T follicular helper cell (primary cell): ENCODE measurements at places on chromosomes 3 and 15.
A peak's percentile ranks its signal among the peaks of the same experiment; 100 is the strongest.

DNA sequence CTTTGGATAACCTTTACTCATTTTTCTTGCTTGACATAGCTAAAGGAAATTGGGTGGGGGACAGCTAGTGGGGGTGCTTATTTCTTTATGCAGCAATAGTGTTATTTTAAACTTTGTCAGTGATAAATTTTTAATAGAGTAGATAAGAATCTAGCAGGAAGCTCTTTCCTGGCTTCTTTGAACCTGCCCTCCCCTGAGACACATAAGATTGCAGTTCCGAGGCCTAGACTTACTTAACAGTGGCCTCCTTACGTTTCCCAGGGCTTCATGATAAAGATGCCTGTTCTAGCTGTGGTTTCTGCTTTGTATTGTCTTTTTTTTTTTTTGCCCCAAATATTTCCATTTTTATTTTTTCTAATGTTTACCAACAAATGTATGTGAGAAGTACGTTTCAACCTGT is 170.1 kb downstream of the VPS8 start:
- no peak for DNase-seq

DNA sequence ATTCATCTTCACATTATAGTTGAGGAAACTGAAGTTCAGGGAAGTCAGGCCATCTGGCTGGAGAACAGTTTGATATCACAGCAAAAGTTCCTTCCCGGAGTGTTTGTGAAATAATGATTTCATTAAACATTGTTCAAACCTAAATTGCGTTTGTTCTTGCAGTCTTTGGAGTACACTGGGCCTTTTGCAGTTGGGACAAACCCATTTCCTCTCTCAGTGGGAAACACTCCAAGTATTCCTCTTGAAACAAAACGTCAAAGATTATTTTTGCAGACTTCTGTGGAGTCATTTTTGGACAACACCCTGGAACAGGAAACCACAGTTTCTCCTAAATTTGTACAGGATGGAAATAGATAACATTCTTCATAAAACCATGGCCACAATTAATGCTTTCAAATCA is 287.5 kb downstream of the PTPRG start:
- no peak for DNase-seq

- DNase-seq, result no peak
Observed at GRCh38 chr15:78037328-78037727, 40.2 kb downstream of the TBC1D2B start.

DNA sequence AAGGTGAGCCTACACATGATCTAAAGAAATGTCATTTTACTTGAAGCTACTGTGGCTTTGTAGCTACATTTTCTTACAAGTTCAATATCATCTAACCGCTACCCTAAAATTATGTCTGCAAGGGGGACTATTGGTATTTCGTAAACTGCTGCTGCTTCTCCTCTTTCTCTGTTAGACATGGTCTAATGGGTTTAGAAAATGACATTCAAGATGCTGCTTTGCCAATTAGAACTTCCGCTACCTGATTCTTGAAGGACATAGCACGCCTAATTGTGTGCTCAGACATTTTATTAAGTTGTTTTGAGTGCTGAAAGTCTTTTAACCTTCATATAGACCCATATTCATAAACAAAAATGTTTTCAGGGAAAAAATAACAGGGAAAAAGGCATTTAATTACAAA is 283.7 kb upstream of the ICE2 start:
- DNase-seq, result no peak

GRCh38 chr15:88542342-88542733 is 4.1 kb downstream of the DET1 start:
- no peak for DNase-seq

- peak; percentile 48 for DNase-seq
Observed at GRCh38 chr3:30644615-30645014, 38.2 kb downstream of the TGFBR2 start.

DNA sequence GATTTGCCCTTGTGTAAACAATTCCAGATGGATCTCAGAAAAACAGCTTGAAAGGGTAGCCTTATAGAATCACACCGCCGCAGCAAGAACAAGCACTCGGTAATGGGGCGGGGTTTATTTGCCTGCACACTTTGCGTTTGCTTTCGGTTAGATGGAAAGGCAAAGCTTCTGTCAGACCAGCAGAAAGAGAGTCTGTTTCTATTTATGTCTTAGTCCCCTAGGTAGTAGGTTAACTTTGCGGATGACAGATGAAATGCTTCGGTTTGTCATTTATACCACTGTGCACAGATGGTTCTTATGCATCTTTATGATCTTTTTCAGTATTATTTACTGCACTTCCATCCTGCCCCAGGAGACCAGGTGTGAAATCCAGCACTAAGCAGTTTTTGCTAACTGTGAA is 62.2 kb downstream of the PYDC2 start:
- DNase-seq, result no peak

DNA sequence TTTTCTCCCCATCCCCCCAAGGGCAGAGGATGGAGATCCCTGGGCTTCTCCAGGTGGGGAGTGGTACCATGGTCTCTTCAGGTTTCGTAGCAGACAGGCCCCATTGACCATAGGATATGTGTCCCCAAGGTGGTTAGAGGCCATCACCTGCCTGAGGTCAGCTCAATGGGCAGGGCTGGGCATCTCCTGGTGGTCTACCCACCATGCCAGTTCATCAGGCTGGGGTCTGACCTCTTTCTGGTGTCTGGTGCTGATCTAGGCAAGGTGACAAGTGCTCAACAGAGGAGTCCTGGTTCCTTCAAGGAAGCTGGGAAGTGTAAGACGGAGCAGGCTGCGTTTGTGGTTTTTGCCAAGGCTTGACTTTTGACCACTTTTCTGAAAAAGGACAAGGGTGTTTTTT is 71.4 kb downstream of the SMAD3 start:
- DNase-seq, result no peak

- DNase-seq, result no peak
Observed at GRCh38 chr3:152043620-152044019, 170.2 kb downstream of the SUCNR1 start.

DNA sequence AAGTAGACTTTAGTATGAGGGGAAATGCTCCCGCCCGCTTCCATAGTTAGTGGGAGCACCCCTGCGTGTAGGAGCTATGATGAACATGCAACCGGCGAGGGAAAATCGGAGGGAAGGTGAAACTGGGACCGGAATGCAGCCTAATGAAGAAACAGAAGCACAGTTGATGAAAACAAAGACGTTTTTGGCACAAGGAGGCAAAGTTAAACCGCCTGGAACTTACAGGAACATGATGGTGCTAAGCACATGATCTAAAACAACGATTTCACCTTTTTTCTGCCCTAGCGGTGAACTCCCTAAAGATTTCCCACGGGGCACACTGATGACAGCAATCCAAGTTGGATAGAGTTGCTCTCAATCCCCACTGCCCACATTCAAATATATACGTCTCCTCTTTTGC is 49.4 kb upstream of the SPATA12 start:
- DNase-seq, result no peak

- no peak for DNase-seq
Observed at GRCh38 chr15:66461917-66462316, 35.6 kb downstream of the SNAPC5 start.

- DNase-seq, result no peak
Observed at GRCh38 chr15:81923561-81924350, 122.1 kb downstream of the MEX3B start.

DNA sequence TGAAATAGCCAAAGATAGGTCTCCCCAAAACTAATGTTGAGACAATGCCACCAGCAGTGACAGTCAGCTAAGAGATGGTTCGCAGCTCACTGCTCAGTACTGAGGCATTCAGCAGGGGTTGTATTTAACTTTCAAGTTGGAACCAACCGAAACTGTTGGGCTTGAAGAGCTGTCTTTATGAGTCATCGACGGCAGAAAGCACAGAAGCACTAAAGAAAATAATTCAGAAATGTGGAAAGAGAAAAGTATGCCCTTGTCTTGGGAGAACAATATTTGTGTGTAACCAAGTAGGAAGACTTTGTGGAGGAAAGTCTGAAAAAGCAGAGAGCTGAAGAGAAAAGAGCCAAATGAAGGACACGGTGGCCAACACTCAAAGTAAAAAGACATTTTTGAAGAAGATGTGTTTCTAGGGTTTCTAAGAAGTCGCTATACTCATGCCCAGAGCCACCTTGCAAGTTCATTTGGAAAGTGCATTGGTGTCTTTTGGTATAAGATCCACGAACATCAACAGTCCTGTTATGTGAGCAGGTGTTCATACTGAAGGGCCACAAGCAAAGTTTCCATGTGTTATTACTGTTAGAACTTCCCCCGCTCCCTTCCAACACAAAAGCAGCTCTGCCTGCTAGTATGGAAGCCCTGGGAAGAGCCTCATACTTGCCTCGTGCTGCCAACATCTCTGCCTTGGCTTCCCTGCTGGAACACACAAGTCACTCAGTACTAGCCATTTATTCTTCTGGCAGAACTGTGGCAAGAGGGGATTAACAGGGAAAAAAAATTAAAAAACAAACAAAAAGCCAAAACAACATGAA is 4.1 kb upstream of the RARB start:
- DNase-seq, result no peak

GRCh38 chr3:187848401-187848800 is 103.1 kb upstream of the BCL6 start:
- no peak for DNase-seq

DNA sequence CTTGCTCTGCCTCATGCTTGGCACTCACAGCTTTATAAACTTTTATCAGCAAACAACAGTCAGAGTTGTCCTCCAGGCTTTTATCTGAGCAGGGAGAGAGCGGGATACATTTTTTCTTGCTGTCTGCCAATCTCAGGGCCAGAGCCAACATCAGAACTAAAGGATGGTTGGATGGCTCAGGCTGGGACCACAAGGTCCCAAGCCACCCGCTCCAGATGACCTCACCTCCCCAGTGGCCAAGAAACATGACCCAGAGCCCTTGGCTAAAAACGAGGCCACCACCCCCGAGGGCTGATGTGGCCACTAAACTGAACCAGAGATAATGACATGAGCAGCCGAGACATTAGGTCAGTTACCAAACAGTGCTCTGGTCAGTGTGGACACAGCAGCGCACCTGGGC is 18.8 kb upstream of the SPATA12 start:
- no peak for DNase-seq

GRCh38 chr3:20809356-20809755 is 623.4 kb upstream of the SGO1 start:
- no peak for DNase-seq

GRCh38 chr3:119538772-119539171 is 20.6 kb downstream of the CD80 start:
- no peak for DNase-seq

GRCh38 chr3:53626876-53627275 is 132.5 kb downstream of the CACNA1D start:
- DNase-seq, result no peak

DNA sequence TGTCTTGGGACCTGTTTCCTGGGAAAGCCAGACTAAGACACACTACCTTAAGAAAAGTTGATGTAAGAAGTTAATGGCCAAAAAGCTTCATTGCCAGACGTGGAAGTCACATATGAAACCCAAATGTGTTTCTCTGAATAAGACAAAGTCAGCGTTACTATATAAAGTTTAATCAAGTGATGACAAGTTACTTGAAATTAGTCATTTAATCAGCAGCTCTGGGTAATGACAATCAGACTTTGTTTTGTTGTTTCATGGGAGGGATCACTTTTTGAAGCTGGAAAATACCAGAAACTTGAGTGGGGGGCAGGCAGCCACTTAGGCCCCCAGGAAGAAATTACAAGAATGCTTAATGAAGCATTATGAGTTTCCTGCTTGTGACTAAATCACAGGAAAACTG is 218.6 kb downstream of the PTPRG start:
- DNase-seq, result no peak

DNA sequence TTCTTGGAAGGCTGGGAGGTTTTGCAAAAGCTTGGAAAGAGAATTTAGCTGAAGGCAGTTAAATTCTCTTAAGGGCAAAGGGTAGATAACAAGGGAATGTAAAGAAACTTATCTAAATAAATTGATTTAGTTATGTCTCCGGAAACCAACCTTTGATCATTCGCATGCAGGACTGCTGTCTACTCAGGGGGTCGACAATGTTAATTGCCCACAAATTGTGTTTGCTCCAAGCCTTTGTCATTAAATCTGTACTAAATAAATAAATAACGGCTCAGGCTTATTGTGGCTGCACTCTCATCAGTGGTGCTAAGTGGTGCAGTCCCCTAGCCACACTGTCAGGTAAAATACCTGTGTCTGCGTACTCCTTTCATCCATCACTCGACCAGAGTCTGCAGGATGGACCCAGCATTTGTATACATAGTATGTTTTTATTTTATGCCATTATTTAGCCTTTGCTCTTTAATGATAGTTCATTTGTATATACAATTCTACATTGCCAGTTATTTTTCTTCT is 497.4 kb upstream of the RASGRP1 start:
- no peak for DNase-seq

DNA sequence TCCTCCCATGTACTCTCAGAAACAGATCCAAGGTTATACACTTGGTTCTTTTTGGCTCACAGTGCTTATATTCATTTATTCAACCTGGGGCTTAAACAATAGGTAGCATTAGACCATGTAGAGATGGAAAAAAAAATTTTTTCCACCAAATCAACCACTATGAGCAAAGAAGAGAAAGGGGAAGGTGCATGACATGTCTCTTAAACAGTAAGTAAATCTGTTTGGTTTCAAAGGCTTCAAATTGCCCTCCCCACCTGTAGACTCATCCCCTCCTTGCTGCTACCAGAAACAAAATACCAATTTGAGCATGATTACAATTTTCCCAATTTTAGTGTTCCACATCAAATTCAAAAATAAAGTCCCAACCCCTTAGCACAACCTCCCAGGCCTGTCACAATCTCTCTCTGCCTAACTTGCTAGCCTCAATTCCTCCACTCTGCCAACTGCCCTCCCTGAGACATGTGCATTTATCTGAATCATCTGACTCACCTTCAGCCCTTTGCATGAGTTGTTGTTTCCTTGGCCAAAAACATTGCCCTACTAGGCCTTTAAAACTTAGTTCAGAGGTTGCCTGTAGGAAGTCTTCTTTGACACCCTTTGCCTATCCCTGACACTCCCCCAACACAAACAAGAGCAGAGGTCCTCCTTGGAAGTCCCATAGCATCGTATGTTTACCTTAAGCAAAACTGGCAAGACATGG is 30.3 kb upstream of the TSC22D2 start:
- no peak for DNase-seq
